CMK (cell line): ENCODE measurements at places on chromosomes 1 and 21.

DNA sequence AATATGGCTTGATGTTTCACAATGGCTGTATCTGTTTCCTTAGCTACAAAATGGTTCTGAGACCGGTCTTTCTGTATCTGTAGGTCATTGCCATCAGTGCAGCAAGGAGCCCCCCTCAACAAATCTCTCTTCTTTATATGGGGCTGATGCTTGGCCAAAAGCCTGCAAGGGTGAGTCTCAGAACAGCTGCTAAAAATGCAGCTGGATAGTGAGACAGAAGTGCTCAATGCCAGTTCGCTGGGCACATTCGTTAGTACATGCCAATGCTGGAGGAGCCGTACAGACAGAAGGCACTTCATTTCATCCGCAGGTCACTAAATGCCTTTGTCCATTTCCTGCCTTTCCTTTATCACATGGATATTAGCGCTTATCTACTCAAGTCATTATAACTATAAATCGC is 67.3 kb downstream of the RUNX1 start:
- DNase-seq: no peak

GRCh38 chr1:100793659-100794058 is 74.1 kb downstream of the VCAM1 start:
- DNase-seq: no peak

GRCh38 chr1:206464456-206464964 is 5.8 kb upstream of the IKBKE start:
- DNase-seq: no peak

DNA sequence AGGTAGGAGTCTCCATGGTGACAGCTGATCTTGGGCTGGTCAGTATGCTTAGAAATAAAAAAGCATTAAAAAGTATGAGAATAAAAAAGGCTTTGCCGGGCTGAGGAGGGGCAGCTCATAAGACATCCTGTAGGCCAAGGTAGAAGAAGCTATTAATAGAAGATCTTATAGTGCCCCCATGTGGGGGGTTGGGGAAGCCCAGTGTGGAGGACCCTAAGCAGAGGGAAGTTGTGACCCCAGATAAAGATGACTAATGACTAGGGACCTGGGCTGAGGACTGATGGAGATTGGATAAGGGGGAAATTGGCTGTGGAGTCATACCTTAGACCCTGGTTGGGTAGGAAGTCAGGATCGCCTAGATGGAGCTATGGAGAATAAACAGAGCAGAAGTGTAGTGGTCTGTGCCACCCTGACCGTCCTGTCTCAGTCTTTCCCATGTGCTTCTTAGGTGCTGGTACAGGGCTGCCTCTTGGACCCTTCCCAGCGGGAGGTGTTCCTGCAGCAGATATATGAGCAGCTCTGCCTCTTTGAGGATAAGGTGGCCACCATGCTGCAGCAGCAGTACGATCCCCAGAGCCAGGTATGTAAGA is 25.0 kb downstream of the SZT2 start:
- peak; percentile 67 for DNase-seq

DNA sequence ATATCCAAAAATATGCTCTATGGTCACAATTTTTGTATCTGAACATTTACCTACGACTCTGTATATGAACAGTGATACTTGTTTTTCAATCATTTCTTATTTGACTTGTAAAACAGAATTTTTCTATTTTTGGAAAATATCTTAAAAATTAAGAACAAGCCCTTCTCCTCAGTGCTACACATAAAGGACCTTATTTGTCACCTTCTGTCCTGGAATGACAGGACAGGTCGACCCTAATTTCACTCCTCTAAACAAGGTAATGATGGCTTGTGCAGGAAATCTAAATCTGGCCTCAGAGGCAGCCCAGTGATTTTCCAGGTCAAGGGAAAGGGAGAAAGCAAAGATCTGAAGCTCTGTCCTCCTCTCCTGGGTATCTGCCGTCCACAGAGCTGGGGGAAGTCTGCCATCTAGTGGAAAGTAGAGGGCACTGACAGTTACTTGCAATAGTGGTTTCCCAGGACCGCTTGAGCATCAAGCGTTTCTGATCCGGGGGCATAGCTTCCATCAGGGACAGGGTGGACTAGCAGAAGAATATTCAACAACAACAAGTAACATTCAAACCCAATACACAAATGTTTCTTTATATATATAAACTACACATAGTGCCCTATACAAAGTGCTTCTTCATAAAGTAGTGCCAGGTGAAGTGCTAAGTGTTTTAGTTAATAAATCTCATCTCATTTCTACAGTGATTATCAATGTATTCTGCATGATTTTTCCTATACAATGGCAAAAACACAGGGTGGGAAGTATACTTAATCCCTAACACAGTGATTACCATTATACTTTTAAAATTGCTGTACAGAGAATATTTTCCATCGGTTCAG is 74.6 kb downstream of the SLC25A24 start:
- DNase-seq: peak; percentile 70

- DNase-seq: no peak
Measured at GRCh38 chr1:13582713-13583443, 754 bp upstream of the PDPN start.

- DNase-seq: no peak
Measured at GRCh38 chr1:181647314-181648035, 164.2 kb downstream of the CACNA1E start.

GRCh38 chr1:8409106-8409505 is 91.2 kb downstream of the SLC45A1 start:
- DNase-seq: no peak

- no peak for DNase-seq
Measured at GRCh38 chr1:37071829-37072228, 37.5 kb upstream of the GRIK3 start.

- DNase-seq: no peak
Measured at GRCh38 chr1:36691374-36691773, 208.7 kb upstream of the CSF3R start.

- DNase-seq: peak; percentile 61
Measured at GRCh38 chr1:51294566-51295184, 35.7 kb downstream of the TTC39A start.

- DNase-seq: no peak
Measured at GRCh38 chr1:67713057-67713846, 28.3 kb downstream of the GADD45A start.

DNA sequence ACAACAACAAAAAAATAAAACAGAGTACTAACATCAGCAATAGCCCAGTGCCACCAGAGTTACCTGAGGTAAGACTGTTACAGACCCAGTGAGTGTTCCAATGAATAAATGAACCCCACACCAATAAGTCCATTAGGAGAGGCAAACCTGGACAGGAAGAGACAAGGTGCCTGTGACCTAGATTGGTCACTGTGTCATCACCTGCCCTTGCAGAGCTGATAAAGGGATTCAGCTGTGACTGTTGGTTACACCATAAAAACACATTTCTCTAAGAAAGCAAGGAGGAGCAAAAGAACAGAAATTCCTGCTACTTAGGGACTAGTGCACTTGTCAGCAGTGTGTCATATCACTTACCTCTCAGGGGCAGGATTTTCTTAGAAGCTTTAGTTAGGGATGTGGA is 37.5 kb downstream of the CD2 start:
- no peak for DNase-seq

DNA sequence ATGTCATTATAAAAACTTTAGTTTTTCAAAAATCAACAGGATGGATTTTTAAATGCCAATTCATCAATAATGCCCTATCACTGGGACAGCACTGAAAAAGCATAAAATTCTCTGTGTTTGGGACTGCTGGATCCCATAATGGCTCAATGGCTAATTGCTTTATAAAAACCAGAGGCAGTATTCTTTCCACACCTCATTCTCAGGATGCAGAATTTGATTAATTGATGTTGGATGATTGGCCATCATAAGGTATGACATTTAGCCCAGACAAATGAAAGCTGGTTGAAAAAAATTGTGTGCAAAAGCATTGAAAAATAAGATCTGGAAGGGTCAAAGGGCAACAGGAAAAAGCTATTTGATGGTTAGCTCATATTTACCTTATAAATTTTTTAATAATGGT is 362.2 kb upstream of the SNX7 start:
- no peak for DNase-seq

GRCh38 chr1:37410815-37411214 is 63.6 kb upstream of the ZC3H12A start:
- DNase-seq: no peak

- DNase-seq: no peak
Measured at GRCh38 chr1:227938911-227939790, 8.6 kb downstream of the WNT9A start.

GRCh38 chr1:43235451-43236121 is 34.2 kb upstream of the TMEM125 start:
- no peak for DNase-seq

DNA sequence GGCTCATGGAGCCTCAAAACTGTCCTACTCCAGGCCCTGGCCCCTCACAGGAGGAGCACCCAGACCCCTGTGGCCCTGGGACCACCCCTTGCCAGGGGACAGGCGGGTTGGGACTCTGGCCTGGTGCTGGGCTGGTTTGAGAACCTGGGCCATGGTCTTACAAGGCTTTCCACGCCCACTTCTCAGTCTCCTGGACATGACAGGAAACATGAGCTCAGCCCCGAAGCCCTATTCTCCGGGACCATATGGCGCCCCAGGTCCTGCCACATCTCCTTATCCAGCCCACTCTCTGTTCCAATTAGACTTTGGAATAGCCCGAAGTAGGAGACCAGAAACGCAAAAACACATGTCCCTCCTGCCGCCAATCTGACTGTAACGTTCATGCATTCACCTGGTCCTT is 47.9 kb downstream of the KCNAB2 start:
- DNase-seq: no peak

DNA sequence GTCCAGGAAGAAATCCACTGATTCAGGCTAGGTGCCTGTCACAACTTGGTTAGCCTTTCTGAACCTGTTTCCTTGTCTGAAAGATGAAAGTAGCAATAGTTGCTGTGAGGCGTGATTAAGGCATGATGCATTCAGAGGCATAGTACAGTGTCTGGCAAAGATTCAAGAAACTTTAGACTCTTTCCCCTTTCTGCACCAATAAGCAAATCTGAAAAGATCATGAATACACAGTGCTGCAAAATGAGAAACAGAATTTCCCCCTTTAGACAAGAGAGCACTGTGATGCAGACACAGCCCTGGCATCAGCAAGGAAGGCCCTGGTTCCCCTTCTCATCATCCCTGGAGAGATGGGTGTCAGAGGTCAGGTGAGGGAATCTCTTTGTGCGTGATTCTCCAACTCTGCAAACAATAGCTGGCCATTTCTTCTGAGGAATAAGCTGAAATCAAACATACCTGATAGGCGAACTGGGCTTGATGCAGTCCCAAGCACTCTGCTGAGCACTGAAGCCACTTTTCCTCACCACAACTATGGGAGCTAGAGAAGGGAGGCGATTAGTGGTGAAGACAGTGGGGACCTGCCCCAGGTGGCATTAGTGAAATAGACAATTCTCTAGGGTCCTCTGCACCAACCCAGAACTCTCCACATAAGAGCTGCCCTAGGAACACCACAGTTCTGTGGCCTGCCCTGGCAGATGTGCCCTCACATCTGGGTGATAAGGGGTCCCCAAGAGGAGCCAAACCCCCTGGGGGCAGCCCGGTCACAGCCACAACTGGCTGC is 41.7 kb downstream of the ITPKB start:
- DNase-seq: no peak

DNA sequence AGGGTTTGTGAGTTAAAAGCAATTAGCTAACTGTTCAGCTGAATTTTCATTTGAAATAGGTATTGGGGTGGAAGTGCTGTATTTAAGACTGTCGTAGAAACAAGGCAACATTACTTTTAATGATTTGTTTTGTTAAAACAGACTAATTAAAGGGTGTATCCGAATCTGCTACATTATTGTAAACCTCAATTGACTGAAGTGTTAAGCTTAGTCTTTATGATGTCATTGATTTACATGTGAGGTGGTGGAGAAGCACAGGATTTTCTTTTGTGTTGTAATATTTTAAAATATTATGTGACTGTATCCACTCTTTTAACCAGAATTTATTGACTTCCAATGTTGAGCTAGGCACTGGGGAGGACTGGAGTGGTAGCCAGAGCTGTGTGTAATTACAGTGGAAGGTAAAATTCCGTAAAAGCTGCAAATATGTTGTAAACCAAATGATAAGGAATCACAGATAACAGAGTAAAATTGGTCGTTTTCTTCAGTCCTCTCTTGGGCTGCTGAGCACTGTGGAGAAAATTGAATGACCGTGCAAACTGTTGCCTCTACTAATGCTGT is 1.6 kb downstream of the HOOK1 start:
- no peak for DNase-seq

DNA sequence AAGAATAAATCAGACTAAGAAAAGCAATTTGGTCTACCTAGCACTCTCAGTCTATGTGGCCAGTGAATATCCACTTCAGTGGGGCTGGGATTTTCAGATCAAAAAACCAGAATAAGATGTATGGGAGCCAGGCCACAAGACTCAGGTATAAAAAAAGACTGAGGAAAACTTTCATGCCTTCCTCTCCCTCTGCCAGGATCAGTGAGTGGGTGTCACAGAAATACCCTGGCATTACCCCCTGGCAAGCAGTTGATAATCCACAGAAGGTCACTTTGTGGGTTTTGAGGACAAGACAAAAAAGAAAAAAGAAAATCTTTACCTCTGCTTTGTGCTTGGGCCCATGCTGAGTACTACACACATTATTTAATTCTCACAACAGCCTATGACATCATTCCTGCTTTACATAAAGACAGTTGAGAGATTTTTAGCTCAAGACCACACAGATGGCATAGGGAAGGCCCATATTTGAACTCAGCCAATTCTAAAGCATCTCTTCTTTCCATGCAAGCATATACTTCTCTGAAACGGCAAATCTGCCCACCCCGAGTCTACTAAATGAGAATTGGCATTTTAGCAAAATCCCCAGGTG is 57.6 kb downstream of the DESI2 start:
- no peak for DNase-seq

DNA sequence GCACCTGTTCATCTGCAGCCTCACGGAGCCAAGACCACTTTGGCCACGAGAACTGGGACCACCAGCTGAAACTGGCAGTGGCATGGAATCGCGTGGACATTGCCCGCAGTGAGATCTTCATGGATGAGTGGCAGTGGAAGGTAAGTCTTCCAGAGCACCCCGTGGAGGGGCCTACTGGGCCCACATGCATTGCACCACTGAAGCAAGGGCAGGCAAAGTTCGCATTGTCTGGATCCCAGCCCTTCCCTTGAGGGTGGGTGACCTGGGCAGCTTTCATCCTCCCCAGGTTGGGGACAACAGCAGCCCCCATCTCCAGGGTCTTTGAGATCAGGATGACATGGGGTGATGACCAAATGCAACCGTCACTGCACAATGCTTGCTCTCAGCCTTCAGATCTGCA is 37.5 kb downstream of the TRPM2 start:
- no peak for DNase-seq

- DNase-seq: no peak
Measured at GRCh38 chr1:23810818-23811540, 10.4 kb upstream of the GALE start.

DNA sequence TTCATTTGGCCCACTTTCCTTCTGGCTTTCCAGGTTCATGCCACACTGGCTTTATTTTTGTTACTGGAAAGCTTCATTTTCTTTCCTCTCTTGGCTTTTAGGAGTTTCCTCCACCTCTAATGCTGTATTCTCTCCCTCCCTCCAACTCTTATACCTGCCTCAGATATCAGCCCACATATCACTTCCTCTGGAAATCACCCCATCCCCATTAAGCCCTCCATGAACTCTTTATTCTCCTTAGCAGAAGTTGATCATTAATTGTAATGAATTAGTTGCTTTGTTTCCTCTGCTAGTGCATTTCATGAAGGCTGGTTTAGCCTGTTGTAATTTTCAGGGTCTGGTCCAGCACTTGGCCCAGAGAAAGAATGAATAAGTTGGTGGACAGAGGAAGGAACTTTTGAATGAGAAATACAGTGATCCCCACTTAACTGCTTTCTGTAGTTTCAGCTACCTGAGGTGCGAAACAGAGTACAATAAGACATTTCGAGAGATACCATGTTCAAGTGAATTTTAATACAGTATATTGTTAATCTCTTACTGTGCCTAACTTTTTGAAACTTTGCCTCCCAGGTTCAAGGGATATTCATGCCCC is 1.7 kb downstream of the SOAT1 start:
- DNase-seq: no peak
